ENCODE measurements at places on chromosomes 13 and 19.
A peak's percentile ranks its signal among the peaks of the same experiment; 100 is the strongest.

DNA sequence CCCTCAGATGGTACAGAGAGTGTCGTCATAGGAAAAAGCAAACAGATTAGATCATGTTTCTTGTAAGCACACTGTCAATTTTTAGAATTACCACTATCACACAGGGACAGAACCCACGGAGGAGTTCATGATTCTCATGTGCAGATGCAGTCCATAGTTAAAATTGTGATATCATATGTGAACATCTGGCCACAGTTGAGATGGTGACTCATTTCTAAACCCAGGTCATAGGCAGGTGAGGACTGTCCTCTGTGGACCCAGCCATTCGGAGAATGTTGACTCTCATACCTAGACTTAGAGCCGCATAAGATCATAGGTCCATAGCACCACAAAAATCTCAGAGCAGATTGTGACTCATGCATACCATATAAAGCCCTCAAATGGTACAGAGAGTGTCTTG, 17.8 kb upstream of the ZNF730 start:
- DNase-seq: no peak

DNA sequence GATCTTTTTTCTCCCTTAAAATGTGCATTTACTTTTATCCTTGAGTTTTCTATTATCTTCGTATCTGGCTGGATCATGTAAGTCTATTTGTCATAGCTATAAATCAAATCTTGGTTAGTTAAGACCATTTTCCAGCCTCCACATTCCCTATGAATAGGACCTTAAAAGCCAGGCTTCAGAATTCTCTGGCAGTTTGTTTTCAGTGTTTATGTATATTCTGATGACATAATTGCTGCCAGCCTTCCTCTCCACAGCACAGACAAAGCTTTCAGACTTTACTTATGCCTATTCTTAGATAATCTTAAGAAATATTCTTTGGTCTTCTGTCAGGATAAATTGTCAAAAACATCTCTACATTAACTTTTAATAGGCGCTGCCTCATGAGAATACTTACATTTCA, 870.8 kb upstream of the SPRY2 start:
- no peak for DNase-seq

DNA sequence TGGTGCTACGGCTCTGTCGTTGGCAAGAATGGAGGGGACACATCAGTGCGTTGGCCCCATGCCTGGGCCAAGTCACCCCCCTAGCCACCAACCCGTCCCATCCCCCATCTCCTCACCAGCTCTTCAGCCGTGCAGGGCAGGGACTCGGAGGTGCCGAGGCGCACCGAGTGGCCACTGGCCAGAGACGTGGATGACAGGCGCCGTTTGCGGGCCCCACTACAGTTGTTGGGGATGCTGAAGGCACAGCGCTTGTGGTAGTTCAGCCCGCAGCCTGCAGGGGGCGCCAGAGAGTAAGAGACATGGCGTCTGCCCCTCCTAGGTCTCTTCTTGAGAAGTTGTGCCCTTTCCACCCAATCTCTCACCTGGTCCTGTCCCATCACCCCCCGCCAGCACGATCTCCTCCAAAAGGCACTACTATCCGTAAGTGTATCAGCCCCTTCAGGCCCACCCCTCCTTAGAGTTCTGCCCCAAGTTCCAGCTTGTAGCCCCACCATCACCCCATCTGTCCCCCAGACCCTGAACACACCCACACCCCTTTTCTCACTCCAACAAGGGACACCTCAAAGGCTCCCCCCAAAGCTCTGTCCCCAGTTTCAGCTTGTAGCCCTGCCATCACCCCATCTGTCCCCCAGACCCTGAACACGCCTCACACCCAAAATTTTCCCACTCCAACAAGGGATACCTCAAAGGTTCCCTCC, 12.4 kb downstream of the PRKD2 start:
- peak; percentile 43 for DNase-seq

- no peak for DNase-seq
These were observed 114.8 kb downstream of the SUCLA2 start for GRCh38 chr13:47886314-47886713.

GRCh38 chr19:49676136-49676783, 811 bp upstream of the PRMT1 start:
- peak; percentile 32 for DNase-seq

DNA sequence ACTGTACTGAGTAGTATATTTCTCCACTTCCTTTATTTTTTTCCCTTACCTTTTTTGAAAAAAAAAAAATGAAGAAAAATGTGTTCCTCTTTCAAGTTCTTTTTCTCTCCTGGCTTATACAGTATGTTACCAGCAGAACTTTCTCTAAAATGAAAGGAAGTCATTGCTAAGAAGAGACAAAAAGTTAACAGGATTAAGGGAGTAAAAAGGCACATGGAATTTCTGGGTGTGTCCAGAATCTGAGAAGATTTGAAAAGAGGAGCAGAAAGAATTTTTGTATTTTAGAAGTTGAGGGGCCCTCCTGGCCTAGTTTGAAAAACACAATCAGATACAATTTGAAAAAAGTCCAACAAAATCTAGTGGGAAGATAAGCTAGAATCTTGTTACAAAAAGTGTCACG, 21.0 kb upstream of the TRIM13 start:
- no peak for DNase-seq

DNA sequence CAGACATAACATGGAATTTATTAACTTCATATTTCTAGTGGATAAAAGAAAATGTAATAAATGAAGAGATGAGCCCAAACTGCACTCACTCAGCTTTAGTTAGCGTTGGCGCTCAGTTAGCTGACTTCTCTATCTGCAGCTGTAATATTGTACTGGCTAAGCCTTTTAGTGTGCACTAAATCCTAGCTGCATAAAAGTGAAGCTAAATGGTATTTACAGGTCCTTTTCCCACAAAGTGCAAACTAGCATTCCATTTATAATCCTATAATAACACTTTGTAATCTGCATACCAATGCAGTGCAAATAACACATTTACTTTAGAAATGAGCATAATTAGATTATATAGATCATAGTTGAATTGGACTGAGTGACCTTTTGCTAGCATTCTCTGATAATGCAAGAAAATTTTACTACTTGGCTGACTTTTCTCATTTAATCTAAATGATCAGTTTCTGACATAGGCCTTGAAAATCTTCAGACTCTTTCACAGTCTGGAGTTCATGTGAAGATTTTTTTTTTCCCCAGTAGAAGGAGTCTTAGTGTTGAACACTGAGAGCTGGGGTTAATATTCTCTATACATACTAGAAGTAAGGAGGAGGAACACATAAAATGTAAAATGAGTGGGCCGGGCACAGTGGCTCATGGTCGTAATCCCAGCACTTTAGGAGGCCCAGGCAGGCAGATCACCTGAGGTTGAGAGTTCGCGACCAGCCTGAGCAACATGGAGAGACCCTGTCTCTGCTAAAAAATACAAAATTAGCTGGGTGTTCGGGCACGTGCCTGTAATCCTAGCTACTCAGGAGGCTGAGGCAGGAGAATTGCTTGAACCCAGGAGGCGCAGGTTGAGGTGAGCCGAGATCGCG, 1426.4 kb downstream of the PCDH9 start:
- DNase-seq: no peak

- DNase-seq: no peak
These were observed 314.9 kb downstream of the COG6 start for GRCh38 chr13:39970177-39970846.

DNA sequence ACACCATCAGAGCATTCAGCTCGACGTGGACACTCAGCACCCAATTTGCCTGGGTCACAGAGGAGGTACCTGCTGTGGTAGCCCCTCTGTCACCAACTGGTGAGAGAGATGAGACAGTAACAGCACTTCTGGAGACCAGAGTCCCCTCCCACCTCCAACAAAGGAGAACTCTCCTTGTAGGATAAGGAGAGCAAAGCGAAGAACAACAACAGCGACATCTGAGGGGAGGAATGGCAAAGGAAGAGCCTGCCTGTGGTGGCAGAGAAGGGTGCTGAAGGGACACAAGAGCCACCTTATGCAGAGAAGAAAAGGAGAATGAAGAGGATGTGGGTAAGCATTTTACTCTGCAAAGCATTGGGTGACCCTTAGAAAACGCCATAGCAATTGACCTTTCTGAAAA, 167.8 kb downstream of the ABCC4 start:
- no peak for DNase-seq

DNA sequence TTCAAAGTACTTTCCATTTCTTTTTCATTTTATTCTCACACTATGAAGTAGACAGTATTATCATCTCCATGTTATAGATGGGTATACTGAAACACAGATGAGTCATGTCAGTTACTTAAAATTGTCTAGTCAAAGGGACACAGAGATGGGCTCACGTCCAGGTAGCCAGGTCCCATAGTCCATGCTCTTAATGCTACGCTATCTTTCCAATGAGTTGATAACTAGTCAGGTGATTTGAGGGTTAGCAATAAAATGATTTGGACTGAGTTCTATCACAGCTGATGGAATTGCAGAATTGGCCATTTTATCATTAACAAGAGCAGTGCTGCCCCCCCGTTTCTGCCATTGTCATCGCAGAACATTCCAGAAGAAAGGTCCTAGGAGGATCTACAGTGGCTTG, 318.9 kb downstream of the DLEU7 start:
- no peak for DNase-seq

All from T-helper 22 cell (primary cell).